Activated B cell treated with CpG ODN at 0.5 μM for 24 hours (primary cell): ENCODE measurements at places on chromosomes 5 and 9.

DNA sequence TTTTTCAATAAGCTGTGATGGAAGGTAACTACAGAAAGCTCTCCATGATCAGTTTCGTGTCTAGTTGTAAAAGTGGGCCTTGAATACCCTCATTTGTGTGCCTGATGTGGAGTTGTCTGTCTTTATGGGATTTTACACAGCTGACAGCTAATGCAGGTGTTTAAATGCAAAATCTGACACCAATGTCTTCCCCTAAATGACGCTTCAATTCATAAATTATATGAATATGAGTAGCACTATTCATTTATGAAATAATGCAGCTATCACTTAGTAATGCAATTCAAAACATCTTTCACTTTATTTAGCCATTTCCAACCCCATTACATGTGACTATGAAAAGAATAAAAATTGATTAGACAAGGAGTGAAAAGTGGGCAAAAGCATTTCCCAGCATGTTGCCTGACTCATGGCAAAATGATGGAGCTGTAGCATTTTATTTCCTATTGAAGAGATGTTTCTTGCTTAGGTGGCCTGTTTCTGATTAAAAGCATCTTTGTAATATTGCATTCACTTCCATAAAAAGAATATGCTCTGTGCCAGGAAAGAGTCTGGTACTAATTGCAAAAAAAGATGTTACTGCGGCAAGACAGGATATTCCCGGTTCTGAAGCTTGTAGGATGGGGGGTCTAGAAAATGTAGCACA is 116.7 kb upstream of the HAPLN1 start:
- no peak for DNase-seq

DNA sequence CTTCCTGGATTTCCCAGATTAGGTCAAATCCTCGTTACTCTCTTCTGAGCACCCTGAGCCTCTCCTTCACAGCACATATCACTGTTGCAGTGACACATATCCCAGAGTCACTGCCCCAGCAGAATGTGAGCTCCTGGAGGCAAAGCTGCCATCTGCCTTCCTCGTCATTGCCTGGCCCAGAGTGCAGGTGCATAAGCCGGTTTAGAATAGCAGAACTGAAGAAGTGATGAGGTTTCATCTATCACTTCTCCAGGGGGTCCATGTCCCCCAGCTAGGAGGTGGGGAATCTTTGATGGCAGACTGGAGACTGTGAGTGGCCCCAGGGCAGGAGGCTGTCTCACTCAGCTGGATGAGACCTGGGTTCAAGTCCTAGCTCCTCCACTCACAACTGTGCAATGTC is 25.8 kb downstream of the NIPAL4 start:
- DNase-seq: no peak

DNA sequence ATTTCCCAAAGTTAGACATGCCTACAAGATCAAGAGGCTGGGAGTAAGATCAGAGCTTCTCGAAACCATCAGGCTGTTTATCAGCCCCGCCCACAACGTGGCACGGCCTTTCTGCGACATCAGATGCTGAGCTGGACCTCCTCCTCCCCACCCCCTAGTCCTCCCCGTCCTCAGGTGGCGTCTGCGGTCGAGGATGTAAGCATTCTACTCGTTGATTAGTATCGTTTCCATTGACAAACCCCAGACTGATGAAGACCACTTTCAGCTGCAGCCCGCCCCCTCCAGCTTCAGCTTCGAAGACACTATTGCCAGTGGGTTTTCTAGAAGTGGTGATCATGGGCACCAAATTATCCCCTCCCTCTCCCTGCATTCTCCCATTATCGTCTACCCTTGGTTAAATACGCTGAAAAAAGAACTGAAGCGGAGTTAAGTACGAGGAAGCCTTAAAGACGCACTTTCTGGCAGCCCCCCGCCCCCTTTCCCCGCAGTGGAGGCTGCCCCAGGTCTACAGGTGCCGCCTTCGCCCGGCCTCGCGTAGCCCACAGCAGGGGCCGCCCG is 1.1 kb downstream of the PPIC start:
- peak; percentile 23 for DNase-seq

DNA sequence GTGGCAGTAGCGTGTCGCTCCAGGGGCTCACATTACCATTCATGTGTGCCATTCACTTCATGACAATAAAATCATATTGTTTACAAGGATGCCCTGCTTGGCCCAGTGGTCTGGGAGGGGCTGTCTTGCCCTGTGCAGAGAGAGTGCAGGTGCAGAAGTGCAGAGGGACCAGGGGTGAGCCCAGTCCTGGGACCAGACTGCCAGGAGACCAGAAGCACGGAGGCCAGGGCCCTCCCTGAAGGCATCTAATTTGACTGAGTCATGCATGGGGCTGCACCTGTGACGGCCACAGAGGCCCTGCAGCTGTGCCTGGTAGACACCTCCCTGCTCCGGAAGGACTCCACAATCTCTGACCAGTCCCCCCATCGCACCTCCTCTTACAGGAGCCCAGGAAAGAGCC is 164.4 kb upstream of the FOXD4L5 start:
- no peak for DNase-seq

- no peak for DNase-seq
Observed at GRCh38 chr9:78123808-78124207, 92.2 kb upstream of the GNAQ start.

DNA sequence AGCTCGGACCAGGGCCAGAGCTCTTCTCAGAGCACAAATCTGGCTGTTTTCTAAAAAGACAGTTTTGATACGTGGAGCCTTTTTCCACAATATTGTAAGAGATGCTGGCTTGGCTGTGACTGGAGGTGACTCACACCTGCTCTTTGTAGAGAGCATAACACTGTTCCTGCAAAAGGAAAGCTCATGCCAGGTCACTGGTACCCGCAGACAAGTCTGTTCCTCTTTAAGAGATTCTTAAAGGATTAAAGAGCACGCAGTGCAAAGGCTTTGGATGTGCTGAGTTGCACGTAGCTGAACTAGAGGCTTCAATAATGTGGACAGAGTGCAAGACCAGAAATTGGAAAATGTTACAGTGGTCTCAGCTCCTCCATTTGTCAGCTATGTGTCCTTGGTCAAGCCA is 19.0 kb downstream of the ACTL7B start:
- DNase-seq: no peak

GRCh38 chr9:34121996-34122395 is 4.5 kb downstream of the DCAF12 start:
- DNase-seq: no peak

DNA sequence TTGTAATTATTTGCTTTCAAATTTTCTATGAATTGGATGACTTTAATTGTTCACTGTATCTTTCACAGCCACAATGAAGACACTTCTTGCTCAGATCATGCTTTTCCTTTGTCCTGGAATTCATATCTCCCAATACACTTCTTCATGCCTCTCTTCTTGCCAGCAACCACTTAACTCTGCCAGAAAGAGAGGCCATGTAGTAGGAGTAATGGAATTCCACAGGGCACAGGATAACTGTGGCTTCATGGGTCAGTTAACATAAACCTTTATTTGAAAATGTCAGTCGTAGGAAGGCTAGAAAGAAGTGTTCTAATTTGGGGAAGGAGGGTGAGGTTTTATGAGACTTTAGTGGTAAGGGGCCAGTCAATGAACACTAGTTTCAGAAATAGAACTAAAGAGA is 190.3 kb downstream of the TMEM167A start:
- DNase-seq: no peak

DNA sequence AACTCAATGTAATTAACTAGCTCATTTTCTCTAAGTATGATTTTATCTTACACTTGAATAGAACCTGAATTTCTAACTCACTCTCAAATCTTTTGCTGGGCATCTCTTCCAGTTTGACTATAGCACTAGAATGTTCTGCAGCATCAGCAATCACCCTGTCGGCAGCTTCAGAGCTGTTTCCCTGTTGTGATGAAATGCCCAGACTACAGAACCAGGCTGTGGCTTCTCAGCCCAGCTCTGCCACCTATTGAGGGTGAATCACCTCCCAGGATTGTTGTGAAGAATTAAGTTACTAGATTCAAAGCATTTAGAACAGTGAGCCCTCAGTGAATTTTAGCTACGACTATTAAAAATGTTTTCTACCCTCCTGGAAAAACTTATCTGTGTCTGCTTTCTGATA is 90.4 kb upstream of the ANKRD55 start:
- no peak for DNase-seq

GRCh38 chr9:69745716-69746437 is 13.9 kb downstream of the PTAR1 start:
- DNase-seq: no peak

DNA sequence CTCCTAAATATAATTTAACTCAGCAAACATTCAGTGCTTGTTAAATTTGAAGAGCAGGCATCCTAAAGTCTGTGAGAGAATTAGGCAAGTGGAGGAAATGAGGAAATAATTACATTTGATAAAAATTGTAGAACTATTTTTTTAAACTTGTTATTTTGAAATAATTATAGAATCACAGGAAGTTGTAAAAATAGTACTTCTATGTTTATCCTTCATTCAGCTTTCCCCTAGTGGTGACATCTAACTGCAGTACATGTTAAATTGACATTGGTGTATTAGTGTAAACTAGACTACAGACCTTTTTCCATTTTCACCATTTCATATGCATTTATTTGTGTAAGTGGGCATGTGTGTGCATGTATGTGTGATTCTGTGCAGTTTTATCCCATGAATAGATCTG is 51.6 kb downstream of the F2RL2 start:
- DNase-seq: no peak

GRCh38 chr9:7542693-7543092 is 256.9 kb downstream of the DMAC1 start:
- DNase-seq: no peak

- DNase-seq: no peak
Observed at GRCh38 chr9:95120781-95121370, 196.6 kb downstream of the FANCC start.

- DNase-seq: no peak
Observed at GRCh38 chr9:79577969-79578723, 6.4 kb downstream of the TLE4 start.

- DNase-seq: no peak
Observed at GRCh38 chr5:40240671-40241070, 439.0 kb upstream of the PTGER4 start.

- no peak for DNase-seq
Observed at GRCh38 chr5:62041156-62041756, 264.8 kb upstream of the KIF2A start.

- DNase-seq: no peak
Observed at GRCh38 chr5:173679909-173680630, 63.6 kb upstream of the BOD1 start.

GRCh38 chr9:71819115-71819739 is 50.9 kb upstream of the CEMIP2 start:
- no peak for DNase-seq

DNA sequence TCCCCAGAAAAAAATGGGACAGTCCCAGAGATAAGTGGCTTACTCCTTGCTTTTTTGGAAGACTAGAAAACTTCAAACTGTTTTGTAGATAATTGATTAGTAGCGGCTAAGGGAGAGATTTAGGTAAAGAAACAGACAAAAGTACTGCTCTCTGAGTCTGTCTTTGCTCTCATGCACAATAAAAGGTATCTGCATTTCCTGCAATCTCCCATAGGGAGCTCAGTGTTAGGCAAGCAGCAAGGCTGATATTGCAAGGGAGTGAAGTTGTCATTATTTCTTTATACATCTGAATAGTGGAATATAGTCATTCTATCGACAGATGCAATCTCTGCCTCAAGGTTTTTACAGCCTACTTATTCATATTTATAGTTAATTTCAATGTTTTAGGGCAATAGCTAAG is 54.9 kb upstream of the CAMK4 start:
- no peak for DNase-seq

- DNase-seq: no peak
Observed at GRCh38 chr5:96963267-96963666, 27.4 kb downstream of the LNPEP start.

DNA sequence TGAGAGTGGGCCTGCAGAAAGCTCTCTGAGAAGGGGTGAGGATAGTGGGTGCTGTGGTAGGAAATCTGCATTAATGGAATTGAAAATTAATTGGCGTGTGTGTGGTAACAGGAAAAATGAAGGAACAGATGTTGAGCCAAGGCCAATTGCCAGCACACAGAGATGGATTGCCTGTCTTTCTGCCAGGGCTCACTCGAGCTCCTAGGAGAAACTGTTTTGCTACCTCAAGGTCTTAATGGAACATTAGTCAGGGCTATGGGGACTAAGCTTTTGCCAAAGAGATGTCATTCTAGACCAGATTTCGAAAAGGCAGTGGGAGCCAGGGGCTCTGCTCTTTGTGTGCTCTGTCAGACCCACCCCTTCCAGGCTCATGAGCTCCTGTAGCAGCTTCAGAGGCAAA is 124.0 kb upstream of the EFNA5 start:
- no peak for DNase-seq

DNA sequence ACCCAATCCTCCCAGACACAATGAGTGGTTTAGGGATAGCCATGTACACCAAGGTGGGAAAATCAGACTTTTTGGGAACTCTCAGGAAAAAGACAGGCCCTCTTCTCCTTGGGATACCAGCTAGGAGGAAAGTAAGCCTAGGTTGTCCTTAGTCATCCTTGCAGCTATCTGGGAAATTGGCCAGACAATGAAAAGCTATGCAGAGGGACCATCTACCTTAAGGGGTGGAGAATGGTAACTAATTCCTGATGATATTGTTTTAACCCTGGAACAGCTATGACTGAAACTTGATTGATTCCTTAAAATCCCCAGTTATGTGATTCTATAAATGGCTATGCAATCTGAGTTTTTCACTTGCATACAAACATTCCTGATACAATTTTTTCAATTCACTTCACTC is 88.9 kb upstream of the BNC2 start:
- no peak for DNase-seq

DNA sequence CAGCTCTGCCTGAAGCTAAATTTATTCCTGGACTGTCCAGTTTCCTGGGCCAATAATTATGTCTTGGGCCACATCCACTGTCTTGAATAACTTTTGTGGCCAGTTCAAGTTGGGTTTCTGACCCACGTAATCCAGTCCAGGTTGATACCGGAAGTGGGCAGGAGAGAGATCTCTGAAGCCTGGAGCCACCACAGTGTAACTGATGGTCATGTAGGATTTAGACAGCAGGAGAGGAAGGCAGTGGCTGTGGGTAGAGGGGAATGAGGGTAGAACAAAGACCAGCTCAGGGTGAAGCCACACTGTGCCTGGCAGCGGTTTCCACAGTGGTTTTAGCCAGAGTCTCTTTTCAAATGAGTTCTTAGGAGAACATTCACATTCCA is 30.2 kb downstream of the SH3PXD2B start:
- no peak for DNase-seq

DNA sequence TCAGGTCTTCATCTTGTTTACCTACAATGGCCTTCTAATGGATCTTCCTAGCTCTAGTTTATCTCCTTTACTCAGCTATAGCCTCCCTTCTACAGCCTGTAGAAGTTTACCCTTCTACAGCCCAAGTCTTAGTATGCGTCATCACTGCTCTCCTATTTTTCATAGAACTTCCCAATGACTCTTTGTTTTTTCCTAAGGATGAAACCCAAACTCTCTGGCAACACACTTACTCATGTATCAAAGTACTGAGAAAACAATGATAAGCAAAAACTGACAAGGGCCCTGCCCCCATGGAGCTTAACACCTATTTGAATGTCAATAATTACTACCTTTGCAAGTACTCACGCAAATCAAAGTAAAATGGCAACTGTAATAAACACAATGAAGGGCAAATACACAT is 33.7 kb downstream of the LEAP2 start:
- no peak for DNase-seq
